ENCODE measurements at places on chromosomes 11 and 22. TPM values are rescaled to one million over a fixed set of nuclear protein-coding genes. Genes with fewer than 3 reads are reported as not detected.

Gene OR52H1
- not detected for total RNA-seq

Gene VSIG2
- total RNA-seq, result not detected

Gene PIH1D2
- 2.1 TPM for total RNA-seq

Gene MUC6
- not detected for total RNA-seq

Gene APOL5
- not detected for total RNA-seq

Gene C11orf87
- not detected for total RNA-seq

Gene ENTHD1
- total RNA-seq, result not detected

Gene MS4A6E
- not detected for total RNA-seq

Gene RTN4R
- total RNA-seq, result 3.2 TPM

Gene MS4A4A
- total RNA-seq, result 0.55 TPM

Gene TBX1
- total RNA-seq, result not detected

Gene KRTAP5-11
- not detected for total RNA-seq

Gene TMA7B
- not detected for total RNA-seq

Gene CBLIF
- total RNA-seq, result not detected

Gene PGA3
- not detected for total RNA-seq

Gene RASD2
- 0.08 TPM for total RNA-seq

Gene CADM1
- 35.4 TPM for total RNA-seq

Gene ISX
- not detected for total RNA-seq

Gene SLC25A1
- total RNA-seq, result 77.8 TPM

Gene TRIM5
- 38.1 TPM for total RNA-seq

Gene NXPE4
- not detected for total RNA-seq

Gene MS4A12
- total RNA-seq, result not detected

Gene SAA4
- total RNA-seq, result not detected

Gene TCF20
- 17.8 TPM for total RNA-seq

Gene GGT5
- total RNA-seq, result not detected

Gene PHETA2
- total RNA-seq, result not detected

Gene FOLR2
- not detected for total RNA-seq

Gene CD3G
- not detected for total RNA-seq

Gene BIK
- total RNA-seq, result not detected

Gene OR10G4
- not detected for total RNA-seq

Gene CASP1
- total RNA-seq, result 14.2 TPM

Gene FOLH1
- total RNA-seq, result 1.5 TPM

Gene BEST1
- total RNA-seq, result 0.62 TPM

Gene UBQLN3
- total RNA-seq, result not detected

Gene FGF4
- not detected for total RNA-seq

Gene NTM
- 3.1 TPM for total RNA-seq

Gene HORMAD2
- total RNA-seq, result not detected

Gene HBE1
- total RNA-seq, result 32.7 TPM

Gene KRTAP5-10
- total RNA-seq, result not detected

Gene KRTAP5-7
- not detected for total RNA-seq

Gene TOP3B
- 10.8 TPM for total RNA-seq

Gene OR8D4
- not detected for total RNA-seq

Gene TRIM48
- total RNA-seq, result not detected

Gene SCO2
- total RNA-seq, result 1.3 TPM

Gene ADM2
- 0.17 TPM for total RNA-seq

Gene TSPO
- total RNA-seq, result 187 TPM

Gene RBMXL2
- total RNA-seq, result not detected

Gene RBM4B
- total RNA-seq, result 31.2 TPM

Gene BACE1-AS
- total RNA-seq, result 1.6 TPM

Gene TPH1
- not detected for total RNA-seq

Gene C22orf15
- not detected for total RNA-seq

Gene CNGA4
- total RNA-seq, result not detected

Gene PHLDA2
- total RNA-seq, result 15.2 TPM

Gene NDUFV1
- 128 TPM for total RNA-seq

Data from H4 (cell line).